RWPE2 (cell line): ENCODE measurements at places on chromosomes 12 and 14.

DNA sequence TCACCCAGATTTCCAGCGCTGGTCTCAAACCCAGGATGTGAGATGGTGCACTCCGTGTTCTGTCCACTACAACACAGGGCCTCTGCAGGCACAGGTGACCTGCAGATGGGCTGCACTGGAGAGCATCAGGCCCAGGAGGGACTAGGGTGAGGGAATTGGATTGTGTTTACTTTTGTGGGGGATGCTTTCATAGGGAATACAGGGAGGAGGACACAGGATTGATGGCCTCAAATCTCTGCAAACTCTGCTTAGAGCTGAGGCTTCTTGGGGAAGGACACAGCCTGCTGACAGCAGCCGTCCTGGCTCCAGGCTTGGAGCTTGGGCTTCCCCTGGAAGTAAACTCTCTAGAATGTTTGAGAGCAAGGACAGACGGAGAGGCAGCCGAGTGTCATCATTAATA, 57.1 kb downstream of the NTF3 start:
- no peak for DNase-seq

- DNase-seq, result peak; percentile 55
Observed at GRCh38 chr12:96237465-96238077, 43.4 kb downstream of the ELK3 start.

DNA sequence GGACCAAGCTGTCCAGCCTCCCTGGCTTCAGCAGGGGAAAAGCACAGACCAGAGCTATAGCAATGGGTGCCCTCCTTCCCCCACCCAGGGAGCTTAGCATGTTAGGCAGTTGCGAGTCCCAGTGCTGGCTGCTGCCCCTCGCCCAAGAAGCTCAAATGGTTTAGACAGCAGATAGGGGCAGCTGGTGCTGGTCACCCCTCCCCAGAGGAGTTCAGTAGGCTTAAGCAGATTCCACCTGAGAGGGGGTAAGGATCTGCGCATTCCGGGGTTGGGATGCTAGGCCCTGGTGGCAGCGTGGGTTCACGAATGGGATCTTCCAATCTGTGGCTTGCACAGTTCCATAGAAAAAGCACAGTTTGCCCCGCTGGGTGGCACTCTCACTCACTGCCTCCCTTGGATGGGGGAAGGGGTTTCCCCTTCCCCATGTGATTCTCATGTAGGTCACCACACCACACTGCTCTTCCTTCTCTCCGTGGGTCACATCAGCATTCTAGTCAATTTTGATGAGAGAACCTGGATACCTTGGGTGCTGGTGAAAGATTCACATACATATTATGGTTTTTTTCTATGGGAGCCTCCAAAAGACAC, 665.6 kb downstream of the C12orf50 start:
- DNase-seq, result no peak

GRCh38 chr14:68181519-68182326, 362.1 kb downstream of the RAD51B start:
- DNase-seq, result no peak

DNA sequence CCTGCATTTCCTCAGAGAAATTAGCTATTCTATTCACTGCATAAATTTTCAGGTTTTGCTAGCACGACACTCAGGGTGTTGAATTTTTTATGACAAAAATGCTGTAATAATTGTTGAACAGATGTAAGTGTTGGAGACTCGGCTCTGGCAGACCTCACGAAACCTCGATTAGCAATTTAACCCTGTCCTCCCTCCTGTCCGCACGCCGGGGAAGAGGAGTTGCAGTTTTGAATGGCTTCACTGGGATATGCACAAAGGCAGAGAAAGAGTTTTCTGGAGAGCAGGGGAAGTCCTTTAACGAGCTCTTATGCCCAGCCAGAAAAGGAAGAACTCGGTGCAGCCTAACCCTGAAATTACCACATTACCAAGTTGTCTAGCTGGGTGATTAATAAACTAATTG, 661.1 kb downstream of the VRK1 start:
- DNase-seq, result no peak

DNA sequence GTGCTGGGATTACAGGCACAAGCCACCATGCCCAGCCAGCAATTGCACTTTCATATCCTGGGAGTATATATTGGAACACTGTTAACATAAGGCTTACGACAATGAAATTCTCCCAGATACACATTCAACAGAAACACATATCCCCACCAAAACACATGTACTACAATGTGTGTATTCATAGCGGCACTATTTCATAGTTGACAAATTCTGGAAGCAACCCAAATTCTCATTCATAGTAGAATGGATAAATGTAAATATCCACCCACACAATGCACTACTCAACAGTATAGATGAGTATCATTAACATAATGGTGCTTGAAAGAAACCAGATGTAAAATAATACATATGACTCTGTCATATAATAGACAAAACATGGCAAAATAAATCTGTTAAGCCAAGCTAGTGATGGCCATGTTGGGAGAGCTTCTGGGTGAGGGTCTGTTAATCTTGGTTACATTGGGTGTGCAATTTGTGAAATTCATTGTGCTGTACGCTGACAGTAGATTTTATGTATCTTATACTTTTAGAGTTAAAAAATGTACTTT, 2.6 kb upstream of the DNAAF2 start:
- DNase-seq, result no peak

DNA sequence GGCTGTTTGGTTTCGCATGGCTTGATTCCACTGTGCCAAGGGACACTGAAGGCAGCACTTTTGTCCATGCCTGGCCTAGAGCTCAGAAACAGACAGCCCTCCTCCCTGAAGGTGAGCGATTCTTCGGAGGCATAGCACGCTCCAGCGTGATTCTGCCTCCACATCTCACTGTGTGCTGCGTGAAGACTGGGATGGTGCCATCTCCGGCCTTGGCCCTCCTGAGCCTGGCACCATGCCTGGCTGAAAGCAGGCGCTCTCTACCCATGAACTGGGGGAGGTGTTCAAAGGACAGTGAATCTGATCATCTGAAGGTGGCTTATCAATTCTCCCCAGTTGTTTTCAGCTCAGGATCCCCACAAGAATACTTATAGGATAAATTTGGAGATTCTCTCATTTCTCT, 187.4 kb downstream of the TTC7B start:
- DNase-seq, result no peak

- DNase-seq, result peak; percentile 23
Observed at GRCh38 chr12:49885663-49886461, 17.8 kb downstream of the FAIM2 start.

- DNase-seq, result peak; percentile 24
Observed at GRCh38 chr12:33438025-33438772, 1.4 kb downstream of the SYT10 start.

DNA sequence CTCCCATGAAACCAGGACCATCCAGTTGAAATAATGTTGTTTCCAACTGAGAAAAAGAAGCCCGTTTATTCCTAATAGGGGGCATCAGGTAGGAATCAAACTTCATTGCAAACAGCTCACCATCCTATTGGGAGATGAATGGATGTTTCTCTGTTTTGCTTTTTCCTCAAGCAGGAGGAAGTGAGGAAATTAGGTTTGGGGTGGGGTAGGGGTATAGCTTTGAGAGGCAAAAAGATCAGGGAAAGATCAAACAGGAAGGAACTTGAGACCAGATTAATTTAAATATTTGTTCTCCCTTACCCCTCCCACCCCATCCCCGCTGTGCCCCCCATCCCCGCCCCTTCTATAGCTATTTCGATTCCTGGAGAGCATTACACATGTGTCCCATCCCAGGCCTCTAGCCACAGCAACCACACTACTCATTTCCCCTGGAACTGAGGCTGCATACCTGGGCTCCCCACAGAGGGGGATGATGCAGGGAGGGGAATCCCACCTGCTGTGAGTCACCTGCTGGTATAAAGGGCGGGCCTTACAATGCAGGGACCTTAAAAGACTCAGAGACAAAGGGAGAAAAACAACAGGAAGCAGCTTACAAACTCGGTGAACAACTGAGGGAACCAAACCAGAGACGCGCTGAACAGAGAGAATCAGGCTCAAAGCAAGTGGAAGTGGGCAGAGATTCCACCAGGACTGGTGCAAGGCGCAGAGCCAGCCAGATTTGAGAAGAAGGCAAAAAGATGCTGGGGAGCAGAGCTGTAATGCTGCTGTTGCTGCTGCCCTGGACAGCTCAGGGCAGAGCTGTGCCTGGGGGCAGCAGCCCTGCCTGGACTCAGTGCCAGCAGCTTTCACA, at the start of gene IL23A:
IL23A (plus strand) TSS at position 577 of the 850 bp plus-strand sequence; CDS start at position 738, 161 bp downstream.
- DNase-seq, result peak; percentile 73

- DNase-seq, result no peak
Observed at GRCh38 chr12:49706351-49707127, 666 bp downstream of the FMNL3 start.

GRCh38 chr12:126685636-126686035, 1581.3 kb upstream of the TMEM132C start:
- no peak for DNase-seq

- no peak for DNase-seq
Observed at GRCh38 chr12:104767261-104767660, 190.8 kb downstream of the SLC41A2 start.

DNA sequence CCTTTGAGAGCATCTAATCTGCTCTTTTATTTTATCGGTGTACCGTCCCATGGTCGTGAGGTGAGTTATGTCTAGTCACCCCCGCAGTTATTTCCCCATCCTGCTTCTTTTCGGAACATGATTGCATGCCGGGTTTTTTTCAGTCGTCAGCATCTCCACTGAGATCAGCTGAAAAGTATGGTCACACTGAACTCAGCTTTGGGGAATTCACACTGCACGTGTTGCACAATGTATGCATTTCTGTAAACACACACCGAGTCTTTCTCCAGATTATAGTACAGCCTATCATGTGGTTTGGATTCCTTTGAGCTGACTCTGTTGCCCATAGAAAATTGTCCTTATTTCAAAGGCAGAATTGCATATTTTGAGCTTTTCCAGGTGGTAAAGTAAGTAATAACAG, 24.6 kb downstream of the PLXNC1 start:
- DNase-seq, result no peak

GRCh38 chr12:91871751-91872150, 273.9 kb downstream of the BTG1 start:
- no peak for DNase-seq

DNA sequence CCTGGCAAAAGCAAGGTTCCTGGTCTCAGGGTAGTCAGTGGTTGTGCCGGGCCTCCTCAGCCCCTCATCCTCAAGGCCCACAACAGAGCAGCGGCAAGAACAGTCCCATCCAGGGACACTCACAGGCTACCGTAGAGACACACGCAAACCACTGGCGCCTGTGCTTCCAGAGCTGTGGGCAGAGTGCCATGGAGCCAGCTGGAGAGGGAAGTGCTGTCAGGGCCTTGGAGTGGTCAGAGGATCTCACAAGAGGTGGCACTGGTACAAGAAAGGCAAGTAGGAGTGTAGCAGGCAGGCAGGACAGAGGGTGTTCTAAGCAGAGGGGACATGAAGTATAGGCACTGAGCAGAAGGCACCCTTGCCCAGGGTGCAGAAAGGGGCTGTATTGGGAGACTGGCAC, 34.6 kb downstream of the ANKRD9 start:
- DNase-seq, result peak; percentile 46

- DNase-seq, result peak; percentile 73
Observed at GRCh38 chr14:105529569-105530284, 3.3 kb downstream of the TMEM121 start.

DNA sequence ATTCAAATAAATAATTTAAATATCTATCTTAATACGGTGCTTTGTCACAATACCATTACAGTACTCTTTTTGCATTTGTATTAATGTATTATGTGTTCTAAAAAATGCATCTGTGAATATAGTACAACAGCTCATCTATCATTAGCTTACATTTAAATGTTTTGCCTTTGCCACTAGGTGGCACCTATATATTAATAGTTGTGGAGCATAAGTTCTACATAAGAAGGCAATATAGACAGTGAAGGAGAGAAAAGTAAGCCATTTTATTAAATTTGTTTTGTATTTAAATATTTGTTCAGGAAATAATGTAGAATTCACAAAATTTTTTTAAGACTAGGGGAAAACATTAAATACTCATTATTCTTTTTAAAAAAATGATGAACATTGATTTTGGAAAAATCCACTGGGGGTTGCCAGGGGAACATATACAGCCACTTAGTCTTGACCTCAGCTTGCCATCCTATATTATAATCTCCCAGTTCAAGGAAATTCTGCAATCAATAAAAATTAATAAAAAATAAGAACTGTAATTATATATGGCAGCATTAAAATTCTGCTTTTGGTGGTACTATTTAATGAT, 9.8 kb downstream of the CCER1 start:
- no peak for DNase-seq

DNA sequence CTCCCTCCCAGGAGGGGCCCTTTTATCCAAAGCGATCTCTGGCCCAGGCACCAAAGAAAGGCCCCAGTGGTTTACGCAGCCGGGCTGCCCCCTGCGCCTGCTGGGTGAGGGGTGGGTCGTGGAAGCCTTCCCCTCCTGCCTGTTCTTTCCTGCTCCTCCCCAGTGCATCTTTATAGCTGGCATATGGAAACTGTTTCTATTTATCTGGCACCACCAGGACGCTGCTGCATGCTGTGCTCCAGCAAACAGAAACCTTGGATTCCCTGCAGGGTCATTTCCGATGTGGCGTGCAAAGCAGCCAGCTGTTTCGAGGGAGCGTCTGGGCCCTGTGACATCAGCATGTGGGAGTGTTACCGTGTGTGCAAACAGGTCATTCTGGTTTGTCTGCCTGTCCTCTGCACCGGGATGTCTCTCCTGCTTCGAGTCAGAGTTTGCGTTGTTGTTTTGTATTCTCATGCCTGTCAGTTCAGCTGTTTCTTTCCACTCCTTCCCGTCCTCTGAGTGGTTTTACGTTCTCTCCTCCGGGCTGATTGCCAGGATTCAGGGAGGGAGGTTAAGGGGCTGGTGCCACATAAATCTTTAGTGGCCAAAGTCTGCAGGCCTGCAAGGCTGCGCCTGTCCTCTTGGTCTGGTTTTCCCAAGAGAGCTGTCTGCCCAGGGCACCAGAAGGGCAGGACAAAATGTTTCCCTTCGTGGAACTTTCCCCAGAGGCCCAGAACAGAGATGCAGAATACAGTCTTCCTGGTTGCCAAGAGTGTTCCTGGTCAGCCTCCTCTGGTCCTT, 24.6 kb downstream of the TPCN1 start:
- DNase-seq, result peak; percentile 92

GRCh38 chr14:75011356-75011994, 8.8 kb downstream of the EIF2B2 start:
- no peak for DNase-seq

DNA sequence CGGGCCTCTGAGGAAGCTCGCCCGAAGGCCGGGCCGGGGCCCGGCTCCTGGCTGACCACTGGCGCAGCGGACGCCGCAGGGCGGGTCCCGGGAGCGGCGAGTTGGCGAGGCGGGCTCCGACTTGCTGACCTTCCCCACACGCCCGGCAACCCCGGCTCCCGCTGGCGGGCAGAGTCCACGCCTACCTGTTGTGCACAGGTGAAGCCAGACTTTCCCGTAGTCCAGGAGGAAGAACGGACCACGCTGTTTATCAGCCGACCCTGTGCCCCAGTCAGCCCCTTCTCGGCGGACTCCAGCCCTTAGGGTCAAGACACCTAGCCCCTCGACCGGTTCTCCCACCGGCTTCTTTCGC, 407 bp downstream of the HEATR5A start:
- peak; percentile 81 for DNase-seq

DNA sequence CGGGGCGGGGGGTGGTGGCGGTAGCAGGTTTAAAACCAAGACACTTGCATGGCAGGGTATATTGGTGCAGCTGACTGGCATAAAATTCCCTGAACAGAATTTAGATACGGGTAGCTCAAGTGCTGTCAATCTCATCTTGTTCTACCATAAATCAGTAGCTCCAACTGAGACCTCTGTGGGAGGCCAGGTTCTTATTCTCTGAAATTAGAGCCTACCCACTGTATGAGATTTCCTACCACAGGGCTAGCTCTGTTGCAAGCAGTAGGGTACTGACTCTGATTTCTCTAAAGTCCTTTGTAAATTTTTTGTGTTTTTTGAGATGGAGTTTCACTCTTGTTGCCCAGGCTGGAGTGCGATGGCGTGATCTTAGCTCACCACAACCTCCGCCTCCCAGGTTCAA, 3.3 kb upstream of the RPLP0 start:
- no peak for DNase-seq
